ENCODE measurements at places on chromosomes 5 and 9. TPM values are rescaled to one million over a fixed set of nuclear protein-coding genes. Genes with fewer than 3 reads are reported as not detected.

DNA sequence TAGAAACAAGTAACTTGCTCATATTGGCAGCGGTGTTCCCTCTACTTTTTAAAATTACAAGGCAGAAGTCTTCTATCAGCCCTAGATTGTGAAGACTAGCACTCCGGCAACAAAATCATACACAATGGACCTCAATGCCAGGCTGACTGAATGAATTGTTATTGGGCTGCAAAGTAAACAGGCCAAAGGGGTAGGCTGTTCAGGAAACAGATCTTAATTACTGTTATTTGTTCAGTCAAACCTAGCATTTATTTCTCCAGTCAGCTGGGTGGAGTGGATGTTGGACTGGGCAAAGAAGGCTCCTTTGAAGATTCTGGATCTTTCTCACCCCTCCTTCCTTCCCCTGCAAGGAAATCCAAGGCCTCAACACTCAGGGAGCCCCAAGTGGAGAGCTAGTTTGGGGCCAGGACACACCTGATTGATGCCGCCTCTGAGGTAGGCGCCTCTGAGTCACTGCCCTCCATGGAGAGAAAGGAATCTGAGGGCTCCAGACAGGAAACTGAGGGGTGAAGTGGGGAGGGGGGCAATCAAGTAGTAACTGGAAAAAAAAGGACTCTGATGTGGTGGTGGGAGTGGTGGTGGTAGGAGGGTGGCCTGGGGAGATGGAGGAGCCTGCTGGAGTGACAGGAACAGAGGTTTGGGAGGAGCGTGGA lies 35.5 kb downstream of the SERINC5 start:
- H3K4me3 ChIP-seq: no peak overlapping the region
- no peaks in the 10 kb centered on the region for H3K27me3 ChIP-seq
- H3K27ac ChIP-seq: no peak overlapping the region
- no peak for DNase-seq
- peaks cover 31% of the 10 kb centered on the region for H3K4me1 ChIP-seq

- H3K4me3 ChIP-seq: no peak overlapping the region
- no peaks in the 10 kb centered on the region for H3K36me3 ChIP-seq
- DNase-seq: no peak
- no peaks in the 10 kb centered on the region for H3K27me3 ChIP-seq
- no peak overlapping the region for H3K27ac ChIP-seq
- no peaks in the 10 kb centered on the region for H3K4me1 ChIP-seq
These were observed 42.3 kb downstream of the ANKDD1B start for GRCh38 chr5:75653521-75653920.

DNA sequence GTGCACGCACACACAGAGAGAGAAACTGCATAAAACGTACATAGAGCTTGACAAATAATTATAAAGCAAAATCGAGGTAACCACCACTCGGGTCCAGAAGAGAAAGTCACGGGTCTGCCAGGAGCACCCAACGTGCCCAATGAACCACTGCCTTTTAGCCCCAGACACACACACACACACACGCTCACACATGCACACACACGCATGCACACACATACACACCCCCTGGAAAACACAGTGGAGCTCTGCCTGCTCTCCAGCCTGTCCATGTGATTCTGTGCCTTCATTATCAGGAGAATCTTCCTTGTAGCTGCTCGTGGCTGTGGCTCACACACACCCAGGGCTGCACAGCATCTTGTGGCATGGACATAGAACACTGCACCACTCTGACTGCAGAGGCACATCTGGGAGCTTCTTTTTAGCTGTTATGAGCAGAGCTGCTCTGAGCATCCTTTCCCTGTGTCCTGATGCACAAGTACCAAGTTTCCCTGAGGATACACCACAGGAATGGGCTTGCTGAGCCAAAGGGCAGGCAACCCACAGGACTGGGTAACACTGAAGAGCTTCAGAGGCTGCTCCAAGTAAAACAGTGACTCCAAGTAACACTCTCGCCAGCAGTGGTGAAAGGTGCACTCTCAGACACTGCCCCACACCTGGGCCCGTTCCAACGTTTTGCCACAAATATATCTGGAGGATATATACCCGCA lies 58.9 kb downstream of the CAMSAP1 start:
- H3K4me3 ChIP-seq: no peak overlapping the region
- no peaks in the 10 kb centered on the region for H3K4me1 ChIP-seq
- H3K36me3 ChIP-seq: peaks cover 29% of the 10 kb centered on the region
- no peaks in the 10 kb centered on the region for H3K27me3 ChIP-seq

The C9orf50 gene
- total RNA-seq: not detected

The SPINK1 gene
- not detected for total RNA-seq

The C5orf46 gene
- total RNA-seq: not detected
